ENCODE measurements at places on chromosomes 7 and 10.

GRCh38 chr10:110735620-110736027, 91.5 kb downstream of the RBM20 start:
- DNase-seq, result no peak

- no peak for DNase-seq
Measured at GRCh38 chr7:157293413-157293788, 43.4 kb upstream of the DNAJB6 start.

DNA sequence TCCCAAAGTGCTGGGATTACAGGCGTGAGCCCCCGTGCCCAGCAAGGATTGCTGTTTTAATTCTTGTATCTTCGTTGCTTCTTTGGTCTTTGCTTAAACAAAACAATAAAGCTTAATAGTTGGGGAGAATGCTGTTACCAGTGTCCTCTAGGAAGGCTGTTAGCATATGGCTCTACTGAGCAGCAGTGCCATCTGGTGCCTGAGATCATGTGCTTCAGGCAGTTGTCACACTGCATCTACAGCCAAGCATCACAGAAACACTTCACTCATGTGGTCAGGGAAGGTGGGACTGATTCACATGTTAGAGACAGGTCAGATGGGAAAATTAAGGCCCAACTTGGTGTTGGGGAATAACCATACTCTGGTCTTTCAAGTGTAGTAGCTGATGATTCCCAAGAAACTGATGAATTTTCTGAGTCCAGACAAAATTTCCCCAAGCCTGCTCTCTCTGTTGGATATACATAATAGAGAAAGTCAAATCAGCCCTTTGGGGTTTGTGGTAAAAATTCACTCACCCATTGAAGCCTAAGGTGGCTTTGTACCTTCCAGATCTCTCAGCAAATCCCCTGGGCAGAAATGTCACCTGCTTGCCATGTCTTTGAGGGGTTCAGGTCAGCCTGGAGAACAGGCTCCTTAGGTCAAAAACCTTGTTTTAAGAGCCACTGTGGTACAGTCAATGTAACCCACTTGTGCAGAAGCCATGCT, 28.4 kb downstream of the UBE2D4 start:
- DNase-seq, result peak; percentile 68

DNA sequence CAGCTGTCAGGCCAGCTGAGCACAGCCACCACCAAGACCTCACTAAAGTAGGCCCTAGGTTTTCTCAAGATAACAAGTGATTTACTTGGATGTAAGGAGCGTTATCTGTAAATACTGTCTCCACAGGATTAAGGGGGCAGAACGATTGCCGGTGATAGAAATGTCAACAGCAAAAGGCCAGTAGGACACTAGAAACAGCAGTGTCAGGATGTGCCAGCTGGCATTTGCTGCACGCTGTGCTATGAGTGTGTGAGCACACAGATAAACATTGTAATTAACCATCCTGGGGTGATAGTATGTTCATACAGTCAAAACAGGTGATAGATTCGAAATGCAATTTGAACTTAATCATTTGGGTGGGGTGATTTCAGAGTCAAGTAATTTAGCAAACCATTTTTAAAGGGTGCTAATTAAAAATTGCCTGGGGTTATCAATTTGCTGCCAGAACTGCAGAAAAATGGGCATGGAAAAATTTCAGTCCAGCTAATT, 36.3 kb upstream of the NOBOX start:
- DNase-seq, result no peak

DNA sequence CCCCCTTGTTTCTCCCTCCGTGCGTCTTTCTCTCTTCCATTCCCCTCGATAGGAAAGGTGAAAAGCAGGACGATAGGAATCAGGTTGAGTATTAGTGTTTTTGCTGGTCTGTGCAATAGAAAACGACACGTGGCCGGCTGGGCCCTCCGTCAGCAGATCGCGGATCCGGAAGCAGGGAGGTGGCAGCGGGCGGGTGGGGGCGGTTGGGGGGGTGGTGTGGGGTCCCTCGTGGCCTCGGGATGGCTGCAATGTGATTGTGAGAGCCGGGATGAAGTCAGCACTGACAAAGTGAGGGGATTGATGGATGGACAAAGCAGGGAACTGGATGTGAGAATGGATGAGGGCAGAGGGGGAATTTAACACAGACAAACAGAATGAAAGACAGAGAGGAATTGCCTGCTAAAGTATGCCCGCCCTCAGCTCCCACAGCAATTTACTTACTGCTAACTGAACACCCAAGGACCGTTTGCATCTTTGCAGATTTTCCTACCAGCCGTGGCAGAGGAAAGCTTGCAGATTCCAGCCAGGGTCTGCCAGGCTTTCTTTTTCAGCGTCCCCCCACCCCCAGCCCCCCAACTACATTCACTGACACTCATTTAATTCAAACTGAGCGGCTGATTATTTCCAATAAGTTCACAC, 280.9 kb downstream of the LRMDA start:
- DNase-seq, result peak; percentile 16

GRCh38 chr10:1454951-1455350, 282.4 kb downstream of the ADARB2 start:
- DNase-seq, result no peak

- no peak for DNase-seq
Measured at GRCh38 chr7:30881448-30881847, 30.2 kb upstream of the AQP1 start.

DNA sequence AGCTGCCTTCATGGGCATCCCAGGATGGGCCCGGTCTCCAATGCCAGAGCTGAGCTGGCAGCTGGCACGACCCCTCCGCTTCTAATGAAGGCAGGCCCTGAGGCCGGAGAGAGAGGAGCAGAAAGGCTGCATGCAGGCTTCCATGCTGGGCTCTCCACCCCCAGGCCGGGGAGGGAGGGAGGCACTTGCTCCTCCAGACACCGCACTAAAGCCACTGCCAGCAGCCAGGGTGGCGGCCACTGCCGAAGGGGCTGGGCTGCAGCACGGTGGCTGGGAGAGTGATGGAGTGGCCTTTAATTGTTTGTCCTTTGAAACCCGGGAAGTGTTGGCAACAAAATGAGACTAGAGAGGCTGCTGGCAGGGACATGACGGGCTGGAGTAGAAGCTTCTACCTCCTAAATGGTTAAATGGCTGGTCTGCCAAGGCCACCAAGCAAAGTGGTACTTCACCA, 236.5 kb downstream of the SKAP2 start:
- peak; percentile 17 for DNase-seq

DNA sequence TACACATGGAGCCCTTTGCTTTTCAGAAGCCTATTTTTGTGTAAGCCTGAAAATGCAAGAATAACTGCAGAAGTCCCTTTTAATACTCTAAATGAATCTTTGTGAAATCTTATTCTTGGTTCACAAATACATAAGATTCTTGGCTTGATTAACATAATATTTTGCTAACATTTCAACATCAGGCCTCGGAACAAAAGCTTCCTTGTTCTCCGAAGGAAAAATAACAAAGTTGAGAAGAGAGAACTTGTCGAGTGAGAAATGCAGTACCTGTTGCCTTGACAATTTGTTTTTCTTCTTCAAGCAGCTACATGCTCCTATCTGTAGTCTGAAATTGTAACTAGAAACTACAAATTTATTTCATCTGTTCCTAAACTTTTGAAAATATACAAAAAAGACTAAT, 8.5 kb downstream of the NT5C2 start:
- DNase-seq, result no peak

DNA sequence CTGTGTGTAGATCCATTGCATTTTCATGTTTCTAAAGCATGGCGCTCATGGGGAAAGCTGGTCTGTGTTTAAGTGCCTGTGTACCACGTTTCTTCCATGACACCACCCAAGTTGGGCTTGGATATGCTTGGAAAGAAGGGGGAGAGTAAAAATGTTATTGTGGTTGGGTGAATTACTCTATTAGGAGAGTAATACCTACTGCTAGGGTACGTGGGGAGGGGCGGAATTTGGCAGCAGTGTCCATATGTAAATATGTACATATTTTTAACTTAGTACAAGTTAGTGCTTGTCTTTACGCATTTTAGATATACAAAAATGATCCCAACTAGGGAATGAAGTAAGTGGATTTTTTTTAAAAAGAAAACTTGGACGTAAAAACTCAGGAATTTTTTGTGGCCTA, 42.9 kb upstream of the SAMD8 start:
- no peak for DNase-seq

Data from globus pallidus (tissue), 1 donor.